ENCODE measurements at places on chromosomes 4 and X.

DNA sequence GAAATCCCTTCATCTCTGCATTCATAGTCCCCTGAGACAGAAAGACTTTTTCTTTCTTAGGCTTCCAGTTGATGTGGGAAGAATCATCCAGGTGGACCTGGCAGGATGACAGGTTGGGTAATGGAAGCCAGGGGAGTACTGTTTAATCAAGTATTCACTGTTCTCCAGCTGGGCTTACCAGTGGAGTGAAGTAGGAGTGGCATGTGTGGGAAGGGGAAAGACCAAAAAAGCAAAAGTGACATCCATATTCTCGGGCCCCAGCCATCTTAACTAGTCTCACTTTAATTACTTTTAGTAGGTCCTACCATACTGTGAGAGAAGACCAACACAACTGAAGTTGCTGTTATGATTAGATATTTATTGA is 18.5 kb downstream of the VSIG4 start:
- DNase-seq: no peak

- DNase-seq: no peak
Observed at GRCh38 chr4:125780164-125780563, 465.4 kb downstream of the FAT4 start.

- DNase-seq: no peak
Observed at GRCh38 chrX:18578546-18578945, 93.4 kb downstream of the RS1 start.

- DNase-seq: no peak
Observed at GRCh38 chrX:29067351-29067750, 480.1 kb downstream of the IL1RAPL1 start.

DNA sequence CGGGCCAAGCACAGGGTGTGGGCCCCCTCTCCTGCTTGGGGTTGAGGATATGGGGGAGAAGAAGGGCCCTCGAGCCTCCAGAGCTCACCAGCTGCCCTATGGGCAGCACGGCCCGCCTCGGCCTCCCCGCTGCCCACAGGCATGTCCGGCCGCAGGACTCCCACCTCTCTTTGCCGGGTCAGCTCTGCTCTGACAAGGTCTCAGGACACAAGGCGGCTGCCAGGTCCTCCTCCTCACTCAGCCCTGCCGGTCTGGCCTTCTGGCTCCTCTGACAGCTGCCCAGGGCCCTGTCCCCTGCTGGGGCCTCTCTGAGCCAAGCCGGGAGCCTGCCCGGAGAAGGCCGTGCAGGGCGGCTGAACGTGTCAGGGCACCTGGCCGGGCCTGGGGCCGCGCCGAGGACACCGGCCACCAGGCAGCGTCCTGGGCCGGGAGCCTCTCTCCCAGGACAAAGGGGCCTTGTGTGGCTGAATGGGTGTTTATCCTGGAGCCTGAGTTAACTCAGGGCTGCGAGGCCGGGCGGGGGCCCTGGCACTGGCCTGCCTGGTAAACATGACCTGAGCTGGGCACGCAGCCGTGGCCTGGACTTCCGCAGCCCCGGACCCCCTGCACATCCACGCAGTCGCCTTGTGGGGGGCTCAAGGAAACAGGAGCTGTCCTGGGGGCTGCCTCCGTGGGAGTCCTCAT is 25.7 kb downstream of the TACC3 start:
- DNase-seq: no peak

GRCh38 chr4:114252499-114252898 is 273.1 kb upstream of the ARSJ start:
- no peak for DNase-seq

DNA sequence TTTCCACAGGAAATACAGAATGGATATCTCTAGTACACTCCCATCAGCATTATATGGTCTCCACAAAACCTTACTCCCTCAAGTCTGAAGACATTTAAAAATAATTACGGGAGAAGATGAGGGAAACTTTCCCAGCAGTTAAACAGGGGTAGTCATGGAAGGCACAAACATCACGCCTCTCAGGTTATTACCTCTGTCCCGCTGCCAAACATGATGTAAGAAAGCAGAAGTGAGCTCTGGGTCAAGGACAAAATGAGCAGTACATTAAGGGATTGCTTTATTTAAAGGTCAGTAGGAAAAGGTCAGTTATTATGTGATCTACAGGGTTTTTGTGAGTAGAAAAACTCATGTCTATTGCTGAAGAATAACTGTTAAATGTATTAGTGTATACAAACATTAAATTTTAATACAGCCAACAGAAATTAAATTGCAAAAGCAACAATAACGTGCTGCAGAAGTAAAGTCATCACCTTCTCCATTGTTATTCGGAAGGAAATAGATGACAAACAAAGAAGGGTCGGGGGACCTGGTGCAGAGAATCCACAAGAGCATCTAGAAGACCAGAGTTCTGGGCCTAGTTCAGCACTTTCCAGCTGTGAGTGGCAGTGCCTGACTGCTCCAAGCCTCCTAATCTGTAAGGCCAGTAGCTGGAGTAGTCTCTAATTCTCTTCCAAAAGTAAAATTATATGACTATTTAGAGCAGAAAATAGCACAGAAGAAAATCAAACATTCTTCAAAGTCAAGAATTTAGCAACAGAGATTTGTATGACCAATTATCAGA is 171.2 kb downstream of the PPP3CA start:
- DNase-seq: no peak

- no peak for DNase-seq
Observed at GRCh38 chr4:82403725-82404124, 26.5 kb downstream of the HNRNPDL start.

DNA sequence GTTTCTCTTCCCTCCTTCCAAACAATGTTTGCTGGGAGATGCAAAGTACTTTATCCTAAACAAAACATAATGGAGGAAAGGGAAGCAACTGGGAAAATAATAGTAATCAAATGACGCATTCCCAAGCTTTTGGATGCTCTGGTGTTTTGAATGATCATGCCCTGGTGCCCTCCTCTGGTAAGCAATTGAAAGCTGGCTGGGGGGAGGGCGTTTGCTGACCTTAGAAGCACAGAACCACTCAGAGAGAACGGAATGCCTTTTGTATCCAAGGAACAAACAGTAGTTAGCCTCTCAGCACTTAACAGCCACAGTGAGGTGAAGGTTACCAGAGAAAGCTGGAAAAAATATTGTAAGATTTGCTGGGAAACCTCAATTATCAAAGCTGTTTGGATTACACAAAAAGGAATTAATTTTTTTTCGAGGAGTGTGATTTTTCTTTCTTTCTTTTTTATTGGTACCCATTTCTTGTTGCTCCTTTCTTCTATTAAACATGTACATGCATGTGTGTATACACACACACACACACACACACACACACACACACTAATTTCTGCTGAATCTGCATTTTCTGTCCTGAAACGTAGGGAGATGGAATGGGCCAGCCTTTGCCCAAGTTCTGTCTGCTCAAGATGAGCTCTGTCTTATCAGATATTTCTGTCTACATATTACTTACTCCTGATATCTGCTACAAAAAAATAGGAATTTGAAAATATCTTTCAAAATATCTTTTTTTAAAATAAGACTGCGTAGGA is 155.8 kb upstream of the IGFBP7 start:
- no peak for DNase-seq

DNA sequence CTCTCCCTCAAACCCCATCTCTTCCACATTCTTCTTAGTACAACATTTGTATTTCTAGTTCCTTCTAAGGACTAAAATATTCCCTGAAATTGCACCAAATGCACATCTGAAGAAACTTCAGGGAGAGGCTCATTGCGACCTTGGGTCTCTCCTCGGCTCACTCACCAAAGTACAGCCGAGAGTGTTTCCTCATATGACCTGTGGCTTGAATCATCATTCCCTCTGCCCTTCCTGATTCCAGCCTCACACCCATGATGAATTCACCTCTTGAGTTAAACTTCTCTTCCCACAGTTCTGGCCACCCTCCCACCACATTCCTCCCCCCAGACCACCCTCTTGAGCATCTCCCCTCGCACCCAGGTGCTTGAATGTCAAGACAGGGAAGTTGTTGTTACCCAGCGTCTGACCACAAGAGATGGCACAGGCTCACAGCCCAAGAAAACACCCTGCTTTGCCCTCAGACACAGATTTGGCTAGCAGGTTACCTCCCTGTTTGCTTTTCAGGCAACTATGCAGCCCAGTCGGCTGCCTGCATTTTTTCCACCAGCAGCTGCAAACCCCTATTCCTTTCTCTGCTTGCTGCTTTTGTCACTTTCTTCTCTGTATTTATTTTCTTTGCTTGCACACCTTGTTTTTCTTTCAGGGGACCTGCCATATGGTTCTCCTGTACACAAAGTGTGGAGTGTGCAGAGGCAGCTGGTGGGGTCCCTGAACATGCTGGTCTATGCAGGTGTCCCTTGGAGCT is 214.8 kb downstream of the SPATA18 start:
- no peak for DNase-seq

GRCh38 chr4:188680004-188680666 is 540.9 kb downstream of the TRIML1 start:
- no peak for DNase-seq

DNA sequence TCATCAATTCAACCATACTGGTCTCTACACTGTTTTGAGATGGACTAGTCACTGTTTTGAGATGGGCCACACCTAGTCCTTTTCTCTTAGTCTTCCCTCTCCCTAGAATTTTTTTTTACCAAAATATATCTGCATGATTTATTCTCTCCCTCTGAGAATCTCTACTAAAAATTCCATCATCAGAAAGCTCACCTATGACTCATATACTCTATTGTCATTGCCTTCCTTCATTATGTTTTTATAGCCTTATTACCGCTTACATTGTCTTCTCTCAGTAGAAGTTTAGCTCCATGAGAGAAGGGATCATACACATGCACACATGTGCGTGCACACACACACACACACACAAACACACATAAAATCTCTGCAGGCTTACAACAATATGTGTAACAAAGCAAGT is 303.6 kb downstream of the PCDH10 start:
- DNase-seq: no peak

- no peak for DNase-seq
Observed at GRCh38 chrX:10554612-10555270, 65.6 kb downstream of the MID1 start.

GRCh38 chr4:108080747-108081146 is 88.0 kb downstream of the LEF1 start:
- DNase-seq: no peak

GRCh38 chr4:73978886-73979285 is 2.9 kb downstream of the PF4 start:
- DNase-seq: no peak

GRCh38 chrX:136063340-136064079 is 78.3 kb downstream of the SLC9A6 start:
- DNase-seq: no peak

DNA sequence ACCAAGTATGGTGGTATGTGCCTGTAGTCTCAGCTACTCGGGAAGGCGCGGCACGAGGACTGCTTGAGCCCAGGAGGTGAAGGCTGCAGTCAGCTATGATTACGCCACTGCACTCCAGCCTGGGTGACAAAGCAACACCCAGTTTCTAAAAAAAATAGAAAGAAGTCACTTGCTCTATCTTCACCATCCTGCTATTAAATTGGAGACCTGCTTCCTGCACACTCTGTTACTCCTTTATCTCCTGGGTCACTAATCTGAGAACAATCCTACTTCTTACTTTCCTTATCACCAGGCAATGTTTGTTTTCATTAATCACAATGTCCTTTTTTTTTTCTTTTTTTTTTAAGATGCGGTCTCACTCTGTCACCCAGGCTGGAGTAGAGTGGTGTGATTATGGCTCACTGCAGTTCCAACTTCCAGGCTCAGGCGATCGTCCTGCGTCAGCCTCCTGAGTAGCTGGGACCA is 16.2 kb downstream of the PRKX start:
- no peak for DNase-seq

DNA sequence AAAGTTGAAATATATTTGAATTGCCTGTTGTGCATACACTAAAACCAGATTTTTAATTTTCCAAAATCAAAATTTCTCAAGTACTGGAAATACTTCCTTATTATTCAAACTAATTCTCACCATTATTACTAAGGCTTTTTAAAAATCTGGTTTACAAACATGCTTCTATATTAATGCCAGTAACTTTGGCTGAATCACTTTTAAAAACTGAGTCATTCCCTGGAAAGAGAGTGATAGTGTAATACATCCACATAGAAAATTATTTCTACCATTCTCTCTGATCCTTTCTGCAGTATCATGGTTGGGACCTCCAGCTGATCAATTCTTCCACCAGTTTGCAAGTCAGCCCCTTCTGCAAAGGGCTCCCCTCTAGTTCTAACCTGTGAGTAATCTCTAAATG is 165.3 kb upstream of the FAM241A start:
- no peak for DNase-seq

Measured in COR-L47 (cell line).